Activated CD4-positive, alpha-beta T cell treated with anti-CD3 and anti-CD28 coated beads, Interleukin-2, Interleukin-4, amounts not matched to agents 100 ng/mL and 50 ng/mL, durations not matched to agents 16 hours and 8 hours (primary cell): ENCODE measurements at places on chromosomes 7 and 10.

GRCh38 chr10:44010873-44011602 lies 362.4 kb upstream of the ZNF32 start:
- DNase-seq, result peak; percentile 19

GRCh38 chr10:116694927-116695268 lies 47.5 kb downstream of the HSPA12A start:
- DNase-seq, result no peak

DNA sequence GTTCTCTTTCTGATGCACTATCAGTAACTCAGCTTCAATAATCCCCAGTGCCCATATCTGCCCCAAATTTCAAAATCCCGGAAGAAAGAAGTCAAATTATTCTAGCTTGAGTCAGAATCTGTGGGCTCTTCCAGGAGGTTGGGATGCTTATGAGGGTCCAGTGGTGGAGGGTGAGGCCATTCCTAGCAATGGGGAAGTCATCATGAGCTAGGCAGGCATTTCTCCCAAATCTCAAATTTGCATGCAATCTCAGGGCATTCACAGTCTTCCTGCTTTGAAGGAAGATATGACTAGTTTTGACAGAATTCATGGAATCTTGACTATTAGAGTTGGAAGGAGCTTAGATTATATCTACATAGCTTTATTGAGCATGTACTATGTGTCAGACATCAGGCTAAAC lies 164.3 kb upstream of the AGK start:
- DNase-seq, result no peak

GRCh38 chr10:103808780-103809179 lies 46.6 kb downstream of the SH3PXD2A start:
- no peak for DNase-seq

- DNase-seq, result no peak
These were observed 18.4 kb downstream of the ARL4A start for GRCh38 chr7:12705878-12706277.
